ENCODE measurements at places on chromosomes 16 and 17.

DNA sequence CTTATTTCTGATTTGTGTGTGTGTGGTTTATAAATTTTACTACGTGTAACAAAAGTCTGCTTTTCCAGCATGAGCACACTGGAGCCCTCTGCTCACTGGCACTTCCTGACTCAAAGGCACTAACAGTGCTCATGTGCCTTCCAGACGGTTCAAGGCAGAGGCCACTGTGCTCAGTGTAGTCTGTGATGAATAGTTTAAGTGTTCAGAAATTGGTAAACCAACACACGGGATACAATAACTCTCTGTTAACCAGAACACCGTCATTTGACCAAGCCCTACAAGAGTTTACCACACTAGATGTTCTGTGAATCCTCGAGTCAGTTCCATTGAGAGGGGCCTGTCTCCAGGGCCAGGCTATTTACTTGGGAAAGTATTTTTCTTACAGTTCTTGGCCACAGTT, 191.9 kb downstream of the MRTFB start:
- DNase-seq: no peak

- peak; percentile 65 for DNase-seq
Observed at GRCh38 chr17:48241131-48241591, 133.6 kb downstream of the SNX11 start.

DNA sequence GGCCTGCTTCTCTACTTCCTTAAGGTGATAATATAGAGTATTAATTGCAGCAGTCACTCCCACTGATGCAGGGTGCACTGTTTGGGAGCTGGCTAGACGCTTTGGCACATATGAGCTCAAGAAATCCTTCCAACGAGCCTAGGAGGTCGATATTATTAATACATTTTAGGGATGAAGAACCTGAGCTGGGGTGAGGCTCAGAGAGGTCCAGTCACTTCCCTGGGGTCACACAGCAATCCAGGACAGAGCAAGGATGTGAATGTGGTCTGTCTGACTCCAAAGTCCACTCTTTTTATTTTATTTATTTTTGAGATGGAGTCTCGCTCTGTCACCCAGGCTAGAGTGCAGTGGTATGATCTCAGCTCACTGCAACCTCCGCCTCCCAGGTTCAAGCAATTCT, 156.4 kb upstream of the CDC42EP4 start:
- no peak for DNase-seq

GRCh38 chr16:88866151-88866920, at the start of gene PABPN1L:
Gene PABPN1L (minus strand): TSS chr16:88866660. CDS start chr16:88866606, 54 bp downstream.
- no peak for DNase-seq

- DNase-seq: no peak
Observed at GRCh38 chr16:4067262-4068001, 48.8 kb downstream of the ADCY9 start.

DNA sequence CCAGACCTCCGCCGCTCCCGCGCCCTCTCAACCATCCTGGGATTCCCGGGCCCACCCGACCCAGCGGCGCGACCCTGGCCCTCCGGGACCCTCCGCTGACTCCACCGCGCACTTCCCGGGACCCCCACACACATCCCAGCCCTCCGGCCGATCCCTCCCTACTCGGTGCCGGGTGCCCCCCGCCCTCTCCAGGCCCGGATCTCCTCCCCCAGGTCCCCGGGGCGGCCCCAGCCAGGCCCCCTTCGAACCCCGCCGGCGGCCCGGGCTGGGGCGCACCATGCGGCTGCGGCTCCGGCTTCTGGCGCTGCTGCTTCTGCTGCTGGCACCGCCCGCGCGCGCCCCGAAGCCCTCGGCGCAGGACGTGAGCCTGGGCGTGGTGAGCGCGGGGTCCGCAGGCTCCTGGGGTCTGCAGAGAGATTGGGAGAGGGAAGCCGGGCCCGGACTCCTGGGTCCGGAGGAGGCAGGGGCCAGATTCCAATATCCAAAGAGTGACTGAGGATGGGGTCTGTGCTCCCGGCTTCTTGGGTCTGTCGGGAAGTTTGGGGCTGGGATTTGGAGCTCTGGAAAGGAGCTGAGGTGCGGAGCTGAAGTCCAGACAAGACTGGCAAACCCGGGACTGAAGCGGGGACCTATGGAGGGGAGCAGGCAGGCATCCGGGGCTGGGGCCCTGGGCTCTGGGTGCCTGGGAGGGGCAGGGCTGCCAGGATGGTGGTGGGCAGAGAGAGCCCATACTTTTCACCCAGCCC, 453 bp downstream of the MMP25 start:
- DNase-seq: no peak

DNA sequence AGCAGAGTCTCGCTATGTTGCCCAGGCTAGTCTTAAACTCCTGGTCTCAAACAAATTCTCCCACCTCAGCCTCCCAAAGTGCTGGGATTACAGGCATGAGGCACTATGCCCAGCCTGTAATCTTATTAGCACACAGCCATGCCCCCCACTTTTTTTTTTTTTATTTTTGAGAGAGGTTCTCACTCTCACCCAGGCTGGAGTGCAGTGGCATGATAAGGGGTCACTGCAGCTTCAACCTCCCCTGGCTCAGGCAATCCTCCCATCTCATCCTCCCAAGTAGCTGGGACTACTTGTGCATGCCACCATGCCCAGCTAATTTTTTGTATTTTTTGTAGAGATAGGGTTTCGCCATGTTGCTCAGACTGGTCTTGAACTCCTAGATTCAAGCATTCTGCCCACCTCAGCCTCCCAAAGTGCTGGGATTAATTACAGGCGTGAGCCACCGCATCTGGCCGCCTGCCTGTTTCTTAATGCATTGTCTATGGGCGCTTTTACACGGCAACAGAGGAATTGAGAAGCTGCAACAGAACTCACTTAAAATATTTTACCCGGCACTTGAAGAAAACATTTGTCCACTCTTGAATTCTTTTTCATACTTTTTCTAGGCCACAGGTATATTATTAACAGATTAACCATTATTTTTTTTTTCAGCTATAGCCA, 8.8 kb upstream of the CEP20 start:
- no peak for DNase-seq

DNA sequence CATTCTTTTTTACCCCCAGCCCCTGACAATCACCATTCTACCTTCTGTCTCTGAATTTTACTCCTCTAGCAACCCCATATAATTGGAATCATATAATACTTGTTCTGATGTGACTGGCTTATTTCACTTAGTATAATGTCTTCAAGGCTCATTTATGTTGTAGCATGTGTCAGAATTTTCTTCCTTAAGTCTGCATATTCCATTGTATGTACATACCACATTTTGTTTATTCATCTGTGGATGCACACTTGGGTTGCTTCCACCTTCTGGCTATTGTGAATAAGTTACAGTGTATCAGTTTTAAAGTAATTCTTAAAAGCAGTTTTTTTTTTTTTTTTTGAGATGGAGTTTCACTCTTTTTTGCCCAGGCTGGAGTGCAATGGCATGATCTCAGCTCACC, 24.7 kb upstream of the PPM1E start:
- DNase-seq: no peak

GRCh38 chr16:17476414-17477259, 5.9 kb upstream of the XYLT1 start:
- DNase-seq: no peak

DNA sequence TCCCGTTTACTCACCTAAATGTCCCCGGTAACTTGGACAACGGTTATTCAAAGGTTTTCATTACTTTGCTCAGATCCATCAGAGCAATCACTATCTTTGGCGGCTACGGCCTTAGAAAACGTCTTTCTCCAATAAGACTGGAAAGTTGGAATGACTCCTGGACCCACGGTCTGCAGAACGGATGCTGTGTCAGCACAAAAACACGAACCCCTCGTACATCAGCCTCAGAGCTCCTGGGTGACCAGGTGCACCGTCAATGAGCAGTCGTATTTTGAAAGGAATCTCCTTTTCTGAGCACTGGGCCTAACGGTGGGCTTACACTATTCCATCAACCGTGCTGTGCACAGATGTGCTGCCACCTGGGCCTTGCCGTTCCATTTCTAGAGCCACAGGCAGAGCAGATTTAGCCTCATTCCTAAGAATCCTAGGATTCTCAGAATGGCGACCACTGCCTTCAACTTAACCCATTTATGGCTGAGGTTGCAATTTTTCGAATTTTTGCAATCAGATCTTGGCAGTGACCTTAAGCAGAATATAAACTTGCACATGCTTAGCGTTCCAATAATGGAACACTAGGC, 110.8 kb upstream of the ZNF750 start:
- DNase-seq: no peak

GRCh38 chr17:38463451-38463858, 35.2 kb downstream of the ARHGAP23 start:
- DNase-seq: no peak

DNA sequence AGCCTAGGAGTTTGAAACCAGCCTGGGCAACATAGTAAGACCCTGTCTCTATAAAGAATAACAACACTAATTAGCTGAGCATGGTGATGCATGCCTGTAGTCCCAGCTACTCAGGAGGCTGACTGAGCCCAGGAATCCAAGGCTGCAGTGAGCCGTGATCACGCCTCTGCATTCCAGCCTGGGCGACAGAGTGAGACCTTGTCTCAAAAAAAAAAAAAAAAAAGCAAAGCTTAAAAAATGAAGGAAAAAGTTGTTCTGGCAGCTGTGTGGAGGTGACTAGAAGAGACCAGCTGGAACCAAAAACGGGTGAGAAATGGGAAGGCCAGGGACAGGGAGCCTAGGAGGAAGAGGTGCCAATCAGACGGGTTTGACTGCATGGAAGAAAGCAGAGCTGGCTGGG, 4.2 kb downstream of the BCL7C start:
- DNase-seq: no peak

DNA sequence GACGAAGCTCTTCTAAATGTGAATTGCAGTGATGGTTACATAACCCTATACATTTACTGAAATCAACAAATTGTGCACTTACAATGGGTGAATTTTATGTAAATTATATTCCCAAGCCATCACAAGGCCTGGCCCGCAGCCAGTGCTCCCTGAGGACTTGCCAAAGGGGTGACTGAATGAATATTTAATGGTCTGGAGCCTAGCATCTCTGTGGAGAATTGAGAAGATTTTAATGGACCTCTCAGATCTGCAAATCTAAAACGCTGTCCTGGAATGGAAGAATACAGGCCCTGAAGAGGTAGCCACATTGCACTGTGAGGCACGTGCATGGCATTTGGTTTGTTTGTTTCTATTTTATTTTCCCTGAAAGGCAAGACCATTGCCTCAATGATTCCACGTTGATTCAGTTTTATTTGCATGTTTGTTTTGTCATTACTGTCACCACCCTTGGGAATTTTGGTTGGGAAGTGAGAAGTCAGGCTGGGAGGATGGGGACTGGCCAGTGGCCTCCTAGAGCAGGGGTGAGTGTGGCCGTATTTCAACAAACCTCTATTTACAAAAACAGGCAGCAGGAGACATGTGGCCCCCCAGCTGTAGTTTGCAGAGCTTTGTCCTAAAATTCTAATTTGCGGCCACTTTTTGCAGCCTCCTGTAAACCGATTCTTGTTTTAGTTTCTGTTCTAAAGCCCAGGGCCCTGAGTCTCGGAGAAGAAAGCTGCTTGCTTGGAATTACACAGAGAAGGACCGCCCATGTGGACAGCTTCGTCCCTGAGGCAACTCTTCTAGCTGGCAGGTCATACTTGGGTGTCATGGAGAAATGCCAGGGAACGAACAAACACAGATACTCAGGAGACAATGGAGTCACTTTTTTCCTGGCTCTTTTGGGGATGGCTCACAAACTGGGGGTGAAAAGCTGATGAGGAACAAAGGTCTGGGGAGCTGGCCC, 40.5 kb upstream of the GCSH start:
- DNase-seq: no peak

GRCh38 chr16:16086653-16087446, 136.4 kb downstream of the ABCC6 start:
- DNase-seq: no peak

- no peak for DNase-seq
Observed at GRCh38 chr17:11580677-11581076, 17.6 kb upstream of the DNAH9 start.

DNA sequence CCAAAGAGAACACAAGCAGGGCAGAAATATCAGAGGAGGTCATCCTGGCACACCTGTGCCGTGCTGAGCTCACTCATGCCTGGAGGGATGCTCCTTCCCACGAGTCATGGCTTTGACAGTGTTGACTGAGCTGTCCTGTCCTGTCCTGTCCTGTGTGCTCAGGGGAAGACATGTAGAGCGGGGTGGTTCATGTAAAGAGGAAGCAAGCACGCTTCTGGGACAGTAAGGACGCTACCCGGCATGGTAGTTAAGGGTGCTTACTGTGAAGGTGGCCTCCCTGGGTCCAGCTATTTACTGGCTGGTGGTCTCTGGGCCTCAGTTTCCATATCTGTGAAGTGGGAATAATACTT, 398 bp downstream of the LGALS9 start:
- DNase-seq: no peak

- no peak for DNase-seq
Observed at GRCh38 chr17:6356562-6356961, 78.4 kb downstream of the AIPL1 start.

DNA sequence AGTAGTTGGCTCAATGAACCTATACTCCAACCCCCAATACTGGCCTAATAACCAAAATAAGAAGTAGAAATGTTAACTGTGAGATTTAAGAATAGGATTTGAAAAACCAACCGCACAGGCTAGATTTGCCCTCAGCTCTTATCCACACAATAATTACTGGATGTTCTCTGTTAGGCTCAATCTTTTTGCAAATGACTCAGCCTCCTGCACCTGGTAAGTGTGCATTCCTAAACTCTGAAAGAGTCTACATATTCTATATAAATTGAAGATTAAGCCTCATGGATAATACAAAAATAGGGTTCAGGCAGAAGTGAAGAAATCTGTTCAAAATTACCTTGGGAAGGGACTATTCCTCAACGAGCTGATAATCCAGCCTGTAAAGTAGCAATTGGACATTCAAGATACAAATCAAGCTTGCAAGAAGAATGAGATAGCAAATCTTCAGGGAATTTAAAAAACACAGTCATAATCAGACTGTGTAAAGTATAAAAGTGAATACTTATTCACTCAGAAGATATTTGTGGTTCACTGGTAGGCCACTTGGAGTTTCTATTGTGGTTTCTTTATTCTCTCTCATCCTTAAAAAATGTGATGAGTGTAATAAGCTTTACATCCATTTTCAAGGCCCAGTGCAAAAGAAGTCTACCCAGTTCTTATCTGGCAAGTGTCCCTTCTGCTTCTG, 931.9 kb upstream of the SOX9 start:
- peak; percentile 37 for DNase-seq

DNA sequence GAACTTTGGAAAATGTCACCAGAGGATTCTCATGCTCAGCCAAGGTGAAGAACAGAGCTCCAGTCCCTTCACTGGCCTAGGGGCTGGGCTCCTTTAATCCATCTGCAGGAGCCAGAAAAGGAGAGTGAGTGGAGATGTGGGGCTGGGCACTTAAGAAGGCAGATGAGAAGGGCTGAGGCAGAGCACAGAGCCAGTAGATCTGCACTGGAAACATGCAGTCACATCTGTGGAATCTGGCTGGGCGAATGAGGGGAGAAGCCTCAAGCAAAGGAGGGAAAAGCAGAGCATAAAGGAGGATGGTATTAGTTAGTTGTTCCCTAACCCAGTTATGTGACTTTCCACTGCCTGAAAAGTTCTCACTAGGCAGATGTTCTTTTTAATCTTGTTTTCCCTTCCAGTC, 50.4 kb upstream of the BCAR1 start:
- DNase-seq: no peak

GRCh38 chr17:74833501-74834377, 25.9 kb downstream of the GRIN2C start:
- no peak for DNase-seq

Measured in HTR-8/SVneo (cell line).